SJSA1 (cell line): ENCODE measurements at places on chromosomes 6 and 20.

DNA sequence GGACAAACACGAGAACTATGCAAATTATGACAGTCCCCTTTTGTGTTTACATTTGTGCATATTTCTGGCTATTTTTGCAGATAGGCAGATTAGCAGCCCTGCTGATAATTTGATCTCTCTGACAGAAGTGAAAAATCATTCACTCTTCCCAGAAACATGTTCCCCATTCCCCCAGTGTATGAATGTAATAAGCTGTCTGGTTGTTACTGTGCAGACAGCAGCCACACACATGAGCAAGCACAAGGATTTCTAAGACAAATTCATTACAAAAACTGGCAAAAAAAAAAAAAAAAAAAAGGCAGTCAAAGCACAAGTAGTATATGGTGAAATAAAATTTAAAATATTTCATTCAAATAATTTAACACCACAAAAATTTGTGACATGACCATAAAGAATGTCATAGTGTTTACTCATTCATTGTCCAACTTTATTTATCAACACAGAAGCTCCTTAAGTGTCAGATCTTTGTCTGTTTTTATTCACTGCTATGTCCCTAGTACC lies 95.5 kb upstream of the VGLL2 start:
- no peak for DNase-seq
- no peaks in the 10 kb centered on the region for H3K27me3 ChIP-seq
- H3K4me1 ChIP-seq: peaks cover 60% of the 10 kb centered on the region
- peak overlapping the region; percentile 87 for H3K27ac ChIP-seq
- no peak overlapping the region for H3K4me3 ChIP-seq
- no peaks in the 10 kb centered on the region for H3K36me3 ChIP-seq

- no peak overlapping the region for H3K27ac ChIP-seq
- no peaks in the 10 kb centered on the region for H3K4me1 ChIP-seq
- H3K4me3 ChIP-seq: no peak overlapping the region
- no peaks in the 10 kb centered on the region for H3K36me3 ChIP-seq
These were observed 899.5 kb upstream of the ADGRB3 start for GRCh38 chr6:67735623-67736022.

DNA sequence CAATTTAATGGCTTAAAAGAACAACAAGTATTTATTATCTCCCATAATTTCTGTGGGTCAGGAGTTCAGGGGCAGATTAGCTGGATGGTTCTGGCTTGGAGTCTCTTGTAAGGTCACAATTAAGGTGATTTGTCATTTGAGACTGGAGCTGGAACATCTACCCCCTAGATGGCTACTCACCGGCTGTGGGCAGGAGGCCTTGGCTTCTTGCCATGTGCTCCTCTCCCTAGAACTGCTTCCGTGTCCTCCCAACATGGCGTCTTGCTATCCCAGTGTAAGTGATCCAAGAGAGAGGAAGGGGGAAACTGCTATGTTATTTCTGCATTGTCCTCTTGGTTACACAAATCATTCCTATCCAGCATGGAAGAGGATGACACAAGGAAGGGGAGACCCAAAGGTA lies 210.2 kb upstream of the ECI2 start:
- no peak overlapping the region for H3K4me3 ChIP-seq
- no peak for DNase-seq
- no peak overlapping the region for H3K27ac ChIP-seq

GRCh38 chr6:169291646-169292337 lies 38.1 kb upstream of the THBS2 start:
- no peaks in the 10 kb centered on the region for H3K27me3 ChIP-seq
- H3K27ac ChIP-seq: no peak overlapping the region
- no peak overlapping the region for H3K4me3 ChIP-seq
- DNase-seq: no peak
- H3K36me3 ChIP-seq: no peaks in the 10 kb centered on the region

DNA sequence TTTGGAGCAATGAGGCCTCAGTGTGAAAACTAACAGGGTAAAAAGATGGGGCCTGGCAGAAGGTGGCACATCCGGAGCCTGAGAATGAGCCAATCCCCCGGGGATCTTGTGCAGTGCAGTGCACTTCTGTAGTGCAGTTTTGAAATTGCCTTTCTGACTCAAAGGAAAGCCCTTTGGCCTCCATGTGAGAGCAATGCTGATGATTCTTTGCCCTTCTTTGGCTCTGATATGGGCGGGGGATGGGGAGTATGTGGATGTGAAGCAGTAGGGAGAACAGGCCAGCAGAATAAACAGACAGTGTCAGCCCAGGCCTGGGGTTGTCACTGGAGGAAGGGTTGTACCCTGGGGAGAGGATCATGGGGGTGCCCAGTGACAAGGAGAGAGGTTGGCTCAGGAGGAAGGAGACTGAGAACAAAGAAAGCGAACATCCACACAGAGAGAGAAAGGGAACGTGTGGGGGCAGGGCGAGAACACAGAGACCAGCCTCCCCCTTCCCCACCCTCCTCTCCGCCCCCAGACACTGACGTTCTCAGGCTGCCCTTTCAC lies 351.2 kb downstream of the CDC5L start:
- H3K4me1 ChIP-seq: peaks cover 13% of the 10 kb centered on the region
- no peak for DNase-seq
- no peaks in the 10 kb centered on the region for H3K27me3 ChIP-seq
- no peak overlapping the region for H3K4me3 ChIP-seq
- no peaks in the 10 kb centered on the region for H3K36me3 ChIP-seq
